ENCODE measurements at places on chromosomes 7 and 10.

DNA sequence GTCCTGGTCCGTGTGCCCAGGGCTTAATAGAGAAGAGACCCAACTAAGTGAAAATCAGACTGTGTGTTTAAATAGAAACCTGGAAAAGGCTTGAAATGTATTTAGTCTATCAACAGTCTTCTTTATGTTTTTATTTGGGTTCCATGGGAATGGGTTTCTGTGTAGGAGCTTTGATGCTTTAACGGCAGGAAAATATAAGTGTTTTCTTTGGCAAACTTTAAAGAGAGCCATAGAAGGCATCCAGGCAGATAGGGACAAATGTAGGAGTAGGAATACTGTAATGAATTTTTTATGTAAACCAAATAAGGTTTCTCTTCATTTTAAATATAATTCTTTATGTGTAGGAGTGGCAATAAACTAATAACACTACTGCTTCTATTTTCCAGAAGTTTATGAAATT, 989.0 kb downstream of the GATA3 start:
- DNase-seq = no peak

GRCh38 chr10:131902211-131902610, 1.4 kb downstream of the PPP2R2D start:
- DNase-seq = no peak

GRCh38 chr10:87878664-87879459, 15.4 kb downstream of the PTEN start:
- DNase-seq = no peak

GRCh38 chr7:28166982-28167715, 13.4 kb downstream of the JAZF1 start:
- no peak for DNase-seq

GRCh38 chr7:90119178-90119971, 34.9 kb upstream of the STEAP1 start:
- DNase-seq = no peak

DNA sequence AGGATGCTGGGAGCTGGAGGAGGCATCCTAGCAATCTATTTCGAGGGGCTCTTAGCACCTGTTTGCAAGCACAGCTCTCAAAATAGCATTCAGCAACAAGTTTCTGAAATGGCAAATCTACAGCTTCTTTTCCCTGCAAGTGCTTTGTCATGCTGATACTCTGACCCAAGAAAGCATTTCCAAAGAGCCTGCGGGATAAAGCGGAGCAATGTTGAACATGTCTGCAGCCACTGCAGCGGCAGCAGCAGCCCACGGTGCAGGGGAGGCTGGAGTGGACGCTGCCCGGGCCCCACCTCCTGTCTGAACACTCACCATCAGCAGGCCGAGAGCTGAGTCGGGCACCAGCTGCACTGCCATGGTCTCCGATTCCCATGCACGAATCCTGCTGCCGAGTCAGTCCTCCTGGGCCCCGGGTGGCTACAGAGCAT, 964 bp downstream of the FRMD4A start:
- DNase-seq = no peak

GRCh38 chr7:96330193-96330592, 8.3 kb upstream of the SLC25A13 start:
- no peak for DNase-seq

GRCh38 chr7:7427363-7427762, 108.3 kb downstream of the COL28A1 start:
- no peak for DNase-seq

GRCh38 chr7:36161996-36162395, 8.9 kb downstream of the EEPD1 start:
- DNase-seq = no peak

GRCh38 chr10:71351628-71352319, 32.7 kb downstream of the SLC29A3 start:
- DNase-seq = no peak

- DNase-seq = no peak
Measured at GRCh38 chr10:64086083-64086767, 565.0 kb downstream of the REEP3 start.

DNA sequence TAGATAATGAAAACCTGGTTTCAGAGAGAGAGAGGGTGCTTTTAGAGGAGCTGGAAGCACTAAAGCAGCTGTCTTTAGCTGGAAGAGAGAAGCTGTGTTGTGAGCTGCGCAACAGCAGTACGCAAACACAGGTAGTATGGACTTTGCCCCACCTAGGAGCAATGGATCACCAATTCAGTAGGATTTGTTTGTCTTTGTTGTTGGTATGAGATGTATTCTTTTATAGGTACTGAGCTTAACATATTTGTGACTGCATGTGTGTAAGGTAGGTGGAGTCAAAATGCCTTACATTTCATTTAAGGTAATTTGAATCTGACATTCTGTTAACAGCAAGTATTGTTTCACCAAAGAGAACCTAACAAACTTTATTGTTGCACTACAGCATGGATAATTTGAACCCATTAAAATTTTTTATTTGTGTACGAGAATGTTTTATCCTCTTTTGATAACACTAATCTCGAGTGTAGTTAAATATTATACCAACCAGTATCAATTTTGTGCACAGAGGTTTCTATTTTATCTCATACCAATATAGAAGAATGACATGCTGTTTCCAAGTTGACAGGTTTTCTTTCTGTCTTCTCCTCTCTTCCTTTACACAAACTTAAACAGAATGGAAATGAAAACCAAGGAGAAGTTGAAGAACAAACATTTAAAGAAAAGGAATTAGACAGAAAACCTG, 92.1 kb downstream of the CYP51A1 start:
- DNase-seq = no peak

DNA sequence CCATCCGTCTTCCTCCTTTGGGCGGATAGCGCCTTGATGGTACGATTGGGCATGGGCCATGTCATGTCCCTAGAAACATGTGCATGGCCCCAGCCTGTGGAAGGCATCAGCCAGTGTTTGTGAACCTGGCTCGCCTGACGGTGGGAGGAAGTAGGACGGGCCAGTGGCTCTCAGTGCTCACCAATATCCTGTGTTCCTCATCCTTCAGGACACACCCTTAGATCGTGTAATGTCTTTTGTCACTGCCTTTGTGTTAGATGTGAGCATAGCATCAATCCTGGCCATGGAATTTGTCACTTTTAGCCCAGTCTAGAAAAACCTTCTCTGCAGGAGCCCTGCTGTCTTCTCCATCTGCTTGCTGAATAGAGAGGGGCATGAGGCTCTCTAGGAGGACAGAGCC, 77.6 kb downstream of the PFKFB3 start:
- no peak for DNase-seq

GRCh38 chr10:24315211-24315610, 106.3 kb downstream of the KIAA1217 start:
- DNase-seq = no peak

DNA sequence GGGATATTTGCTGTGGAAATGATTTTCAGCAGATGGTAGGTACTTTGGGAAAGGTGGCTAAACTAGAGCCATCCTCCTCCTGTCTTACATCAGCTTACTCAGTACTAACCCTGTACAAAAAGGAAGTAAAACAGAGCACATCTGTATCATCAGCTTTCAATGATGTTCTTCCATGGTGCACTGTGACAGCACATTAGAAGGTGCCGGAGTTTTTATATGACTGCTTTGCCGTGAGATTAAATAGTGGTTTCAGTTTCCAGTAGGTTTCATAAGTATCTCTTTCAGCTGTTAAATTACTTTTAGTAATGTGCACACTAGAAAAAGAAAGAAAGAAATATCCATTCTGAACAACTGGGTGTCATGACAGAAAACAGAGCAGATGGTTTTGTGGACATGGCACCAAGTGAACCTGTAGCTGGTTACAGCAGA, 86.5 kb downstream of the ARID5B start:
- no peak for DNase-seq

DNA sequence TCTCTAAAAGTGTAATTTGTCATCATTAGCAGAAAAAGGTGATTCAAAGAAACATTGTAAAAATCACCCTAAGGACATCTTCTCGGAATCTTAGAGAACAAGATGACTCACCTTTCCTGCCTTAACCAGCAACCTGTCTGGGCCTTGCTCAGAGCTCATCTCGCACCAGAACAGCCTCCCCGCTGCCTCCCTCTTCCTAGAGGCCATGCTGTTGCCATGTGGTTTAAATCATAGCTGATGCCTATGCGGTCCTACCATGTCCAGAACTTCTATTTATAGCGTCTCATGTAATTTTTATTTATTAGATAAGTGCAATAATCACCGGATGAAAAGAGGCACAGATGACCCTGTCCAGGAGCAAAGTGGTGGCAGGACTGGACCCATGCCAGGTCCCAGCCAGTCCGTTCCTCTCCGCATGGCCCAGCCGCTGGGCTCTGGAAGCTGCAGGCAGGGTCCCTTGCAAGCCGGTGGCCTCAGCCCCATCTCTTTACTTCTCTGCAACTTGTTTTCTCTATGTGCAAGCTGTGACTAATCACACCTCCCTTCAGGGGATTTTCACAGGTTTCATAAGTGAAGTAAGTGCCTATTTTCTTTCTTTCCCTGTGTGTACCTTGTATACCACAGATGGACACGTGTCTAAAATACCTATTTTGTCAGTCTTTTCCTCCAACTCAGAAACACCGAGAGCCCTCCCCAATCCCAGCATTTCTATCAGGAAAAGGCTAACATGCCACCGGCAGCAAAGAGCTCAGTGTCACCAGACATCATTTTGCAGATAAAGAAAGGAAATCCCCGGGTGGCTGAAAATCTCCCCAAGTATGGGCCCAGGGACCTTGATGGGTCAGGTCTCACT, 27.1 kb downstream of the KLF6 start:
- DNase-seq = no peak

DNA sequence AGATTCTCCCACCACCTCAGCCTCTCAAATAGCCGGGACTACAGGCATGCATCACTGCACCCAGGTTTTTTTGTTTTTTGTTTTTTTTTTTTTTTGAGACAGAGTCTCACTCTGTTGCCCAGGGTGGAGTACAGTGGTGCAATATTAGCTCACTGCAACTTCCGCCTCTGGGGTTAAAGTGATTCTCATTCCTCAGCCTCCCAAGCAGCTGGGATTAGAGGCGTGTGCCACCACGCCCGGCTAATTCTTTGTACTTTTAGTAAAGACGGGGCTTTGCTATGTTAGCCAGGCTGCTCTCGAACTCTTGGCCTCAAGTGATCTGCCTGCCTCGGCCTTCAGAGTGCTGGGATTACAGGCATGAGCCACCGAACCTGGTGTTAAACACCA, 107.5 kb upstream of the KIF5B start:
- no peak for DNase-seq

- DNase-seq = no peak
Measured at GRCh38 chr10:113099431-113100183, 149.6 kb downstream of the TCF7L2 start.

GRCh38 chr10:7045891-7046599, 364.8 kb downstream of the SFMBT2 start:
- no peak for DNase-seq

- DNase-seq = no peak
Measured at GRCh38 chr10:102280397-102281101, 35.2 kb downstream of the GBF1 start.

DNA sequence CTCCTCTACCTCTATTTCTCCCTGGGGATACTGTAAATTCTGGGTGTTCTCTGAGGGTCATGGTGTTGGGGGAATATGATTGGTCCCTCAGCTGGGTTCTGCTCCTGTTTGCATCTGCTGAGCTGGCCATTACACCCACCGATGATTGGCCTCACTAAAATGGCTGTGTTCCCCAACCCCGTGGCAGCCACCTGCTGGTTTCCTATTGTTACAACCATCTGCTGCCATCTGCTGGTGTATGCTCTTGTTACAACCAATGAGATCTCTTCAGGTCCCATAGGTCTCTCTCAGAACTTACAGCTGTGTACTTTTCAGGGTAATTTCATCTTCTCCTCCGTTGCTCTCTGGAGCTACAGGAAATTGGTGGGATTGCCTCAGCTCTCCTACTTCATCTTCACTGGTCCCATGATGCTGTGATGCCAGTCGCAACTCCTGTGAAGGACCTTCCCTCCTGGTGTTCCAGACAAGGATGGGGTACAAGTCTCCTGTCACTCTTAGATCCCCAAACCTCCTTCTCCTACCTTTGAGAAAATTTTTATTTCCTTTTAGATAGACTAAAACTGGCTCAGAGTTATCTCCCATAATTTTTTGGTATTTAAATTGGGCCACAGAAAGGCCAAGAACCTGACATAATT, 303.5 kb upstream of the SMIM30 start:
- DNase-seq = peak; percentile 32

- no peak for DNase-seq
Measured at GRCh38 chr10:113880236-113880635, 25.8 kb downstream of the NHLRC2 start.

DNA sequence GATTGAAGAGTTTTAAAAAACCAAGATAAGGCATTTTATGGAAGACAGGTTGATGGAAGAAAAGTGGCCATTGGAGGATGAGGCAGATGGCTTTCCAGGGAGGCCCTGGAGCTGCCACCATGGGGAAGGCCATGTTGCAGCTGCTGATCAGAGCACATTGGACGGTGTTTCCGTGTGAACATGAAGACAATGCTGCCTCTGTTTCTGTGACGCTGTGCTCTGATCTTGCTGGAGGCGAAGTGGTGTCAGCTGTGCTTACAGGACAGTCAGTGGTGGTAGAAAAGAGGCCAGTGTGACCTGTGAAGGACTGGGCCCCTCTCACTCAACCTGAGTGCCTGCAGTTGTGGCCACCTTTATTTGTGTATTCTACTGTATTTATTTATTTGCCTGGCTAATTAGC, 132.9 kb downstream of the FAM204A start:
- DNase-seq = no peak

DNA sequence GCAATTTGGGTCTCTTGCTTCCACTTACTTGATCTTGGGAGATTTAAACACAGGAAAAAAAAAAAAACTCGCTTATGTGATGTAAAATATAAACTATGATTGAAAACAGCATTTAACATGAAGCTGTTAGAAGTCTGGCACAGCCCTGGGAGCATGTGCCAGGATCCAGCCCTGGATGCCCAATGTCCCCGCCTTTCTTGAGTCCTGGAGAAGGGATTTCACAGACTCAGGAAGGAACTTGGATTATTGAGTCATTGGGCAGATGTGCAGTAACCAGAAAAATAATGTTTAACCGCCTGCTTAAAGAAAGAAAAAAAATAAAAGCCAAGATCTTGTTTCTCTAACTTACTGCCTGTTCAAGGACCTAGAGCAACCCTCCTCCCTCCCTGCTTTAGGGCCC, 3.7 kb upstream of the JCAD start:
- no peak for DNase-seq

GRCh38 chr7:43553999-43554398, 28.9 kb upstream of the STK17A start:
- DNase-seq = no peak

GRCh38 chr7:134834689-134835462, 55.4 kb downstream of the CALD1 start:
- no peak for DNase-seq

DNA sequence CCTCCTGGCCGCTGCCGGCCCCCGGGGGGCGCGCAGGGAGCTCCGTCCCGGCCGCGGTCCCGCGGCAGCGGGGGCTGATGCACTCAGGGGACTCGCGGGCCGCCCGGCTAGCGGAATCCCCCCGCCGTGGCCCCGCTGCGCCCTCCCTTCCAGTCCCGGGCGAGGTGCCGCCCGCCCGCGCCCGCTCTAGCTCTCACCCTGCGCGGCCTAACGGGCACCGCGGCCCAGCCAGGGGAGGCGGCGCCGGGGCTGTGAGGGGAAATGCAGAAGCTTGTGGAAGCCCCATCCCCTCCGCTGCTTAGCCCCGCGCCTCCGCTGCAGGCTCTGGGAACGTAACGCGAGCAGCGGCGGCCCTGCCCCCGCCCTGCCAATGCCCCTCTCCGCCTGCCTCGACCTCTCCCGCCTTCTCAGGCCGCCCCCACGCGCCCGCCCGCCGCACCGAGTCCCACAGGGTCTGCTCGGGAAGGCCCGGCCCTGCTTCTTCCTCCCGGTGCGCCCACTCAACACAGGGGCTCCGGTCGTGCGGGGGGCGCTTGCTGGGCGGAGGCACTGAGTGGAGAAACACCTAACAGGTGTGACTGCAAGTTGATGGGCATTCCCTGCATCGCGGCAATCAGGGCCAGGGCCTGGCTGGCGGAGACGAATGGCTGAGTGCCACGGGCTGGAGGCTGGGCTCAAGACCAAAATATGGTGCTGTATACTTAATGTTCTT, 384 bp upstream of the TMEM229A start:
- DNase-seq = no peak
